Fibroblast of lung (primary cell): ENCODE measurements at places on chromosomes 3 and 15.
A peak's percentile ranks its signal among the peaks of the same experiment; 100 is the strongest.

GRCh38 chr3:161025911-161026310, 79.2 kb downstream of the B3GALNT1 start:
- DNase-seq: no peak

DNA sequence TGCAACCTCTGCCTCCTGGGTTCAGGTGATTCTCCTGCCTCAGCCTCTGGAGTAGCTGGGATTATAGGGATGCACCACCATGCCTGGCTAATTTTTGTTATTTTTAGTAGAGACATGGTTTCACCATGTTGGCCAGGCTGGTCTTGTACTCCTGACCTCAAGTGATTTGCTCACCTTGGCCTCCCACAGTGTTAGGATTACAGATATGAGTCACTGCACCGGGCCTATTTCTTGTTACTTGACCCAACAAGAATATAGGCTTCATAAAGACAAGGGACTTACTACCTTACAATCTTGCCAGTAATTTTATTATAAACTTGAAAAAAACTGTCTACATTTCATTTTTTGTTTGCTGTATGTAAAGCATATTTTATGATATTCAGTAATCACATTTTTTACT, 21.4 kb upstream of the ZBTB47 start:
- peak; percentile 45 for DNase-seq

GRCh38 chr15:76239786-76240185, 71.5 kb downstream of the ETFA start:
- DNase-seq: peak; percentile 39

DNA sequence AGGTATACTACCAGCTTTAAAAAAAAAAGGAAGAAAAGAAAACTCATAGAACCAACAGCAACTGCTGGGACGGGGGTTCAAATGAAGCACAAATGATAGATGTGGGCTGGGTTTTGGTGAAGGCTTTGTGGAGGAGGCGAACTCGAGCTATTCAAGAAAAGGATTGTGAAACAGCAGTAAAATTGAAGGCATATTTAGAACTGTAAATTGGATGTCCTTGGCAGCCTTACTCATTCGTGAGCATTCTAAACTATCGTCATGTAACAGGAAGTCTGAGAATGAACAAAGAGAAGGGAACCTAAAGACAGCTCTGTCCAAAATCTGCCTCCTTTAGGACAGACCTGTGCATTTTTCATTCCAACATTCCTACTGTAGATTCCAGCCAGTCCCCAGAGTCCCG, 97.8 kb downstream of the LARS2 start:
- no peak for DNase-seq

GRCh38 chr15:33013827-33014445, 180.6 kb downstream of the FMN1 start:
- DNase-seq: peak; percentile 89

GRCh38 chr15:91967935-91968606, 114.6 kb downstream of the SLCO3A1 start:
- DNase-seq: peak; percentile 56

DNA sequence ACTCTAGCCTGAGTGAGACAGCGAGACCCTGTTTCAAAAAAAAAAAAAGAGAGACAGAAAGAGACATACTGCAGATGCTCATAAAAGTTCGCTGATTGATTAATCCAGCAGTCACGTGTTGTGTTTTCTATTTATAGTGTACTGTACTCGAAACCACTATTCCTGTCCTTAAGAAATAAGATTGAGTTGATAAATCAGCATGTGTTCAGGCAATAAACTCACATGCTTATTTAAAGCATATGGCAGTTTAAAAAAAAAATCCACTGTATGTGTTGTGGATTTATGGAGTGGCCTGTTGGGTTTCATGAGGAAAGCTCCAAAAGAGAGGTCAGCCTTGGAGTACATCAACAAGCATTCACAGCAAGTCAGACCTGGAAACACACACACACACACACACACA, 17.7 kb downstream of the RPL22L1 start:
- peak; percentile 44 for DNase-seq

DNA sequence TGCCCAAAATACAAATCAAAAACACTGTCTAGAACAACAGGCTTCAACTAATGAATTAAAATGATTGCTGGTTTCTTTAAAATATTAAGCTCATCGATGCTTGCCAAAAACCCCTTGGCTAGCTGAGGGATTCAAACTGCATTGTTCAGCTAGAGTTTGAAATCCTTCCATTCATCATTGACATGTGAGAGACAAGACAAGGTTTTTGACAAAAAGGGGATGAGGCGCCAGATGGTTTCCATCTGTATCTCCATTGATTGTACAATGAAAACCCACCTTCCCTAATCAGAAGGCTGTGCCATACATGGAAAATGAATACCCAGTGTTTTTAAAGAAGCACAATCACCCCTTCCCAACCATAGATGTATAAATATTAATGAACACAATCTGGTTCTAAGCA, 67.8 kb downstream of the THRB start:
- no peak for DNase-seq
